ENCODE measurements at places on chromosomes 16 and 17. TPM values are rescaled to one million over a fixed set of nuclear protein-coding genes. Genes with fewer than 3 reads are reported as not detected.

Gene INTS2
- total RNA-seq = 17.2 TPM

Gene ZNF624
- total RNA-seq = 7.6 TPM

Gene CA10
- not detected for total RNA-seq

Gene CRYBA1
- total RNA-seq = not detected

Gene SLC38A8
- total RNA-seq = not detected

Gene TMEM219
- 100 TPM for total RNA-seq

Gene LDHD
- 4.5 TPM for total RNA-seq

Gene NATD1
- total RNA-seq = 9.2 TPM

Gene CRHR1
- total RNA-seq = not detected

Measured in fibroblast of lung (primary cell).